Vein endothelial cell (primary cell): ENCODE measurements at places on chromosomes 11 and 22. TPM values are rescaled to one million over a fixed set of nuclear protein-coding genes. Genes with fewer than 3 reads are reported as not detected.

Gene VPS51
- total RNA-seq = 204 and 261 TPM in 2 replicates

Gene FLRT1
- total RNA-seq = not detected in 2 replicates

Gene PTS
- total RNA-seq = 23.5 and 37.3 TPM in 2 replicates

Gene CDHR5
- not detected in 2 replicates for total RNA-seq
